ENCODE measurements at places on chromosomes 7 and 10.

DNA sequence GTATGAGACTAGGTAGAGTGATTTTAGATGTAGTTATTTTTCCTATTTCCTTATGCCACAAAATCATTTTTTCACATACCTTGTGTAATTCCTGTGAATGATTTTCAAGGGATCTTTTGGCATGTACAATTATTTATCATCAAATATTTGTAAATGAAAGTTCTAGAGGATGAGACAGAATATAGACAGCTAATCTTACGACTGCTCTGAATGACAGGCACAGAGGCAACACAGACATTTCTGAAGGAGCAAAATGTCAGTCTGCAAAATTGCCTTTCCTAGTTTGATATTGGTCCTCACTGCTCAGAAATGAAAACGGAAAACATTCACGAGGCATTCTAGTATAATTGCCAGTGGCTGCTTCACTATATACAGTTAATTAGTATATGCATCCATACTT, 810.6 kb upstream of the C7orf33 start:
- DNase-seq, result no peak

DNA sequence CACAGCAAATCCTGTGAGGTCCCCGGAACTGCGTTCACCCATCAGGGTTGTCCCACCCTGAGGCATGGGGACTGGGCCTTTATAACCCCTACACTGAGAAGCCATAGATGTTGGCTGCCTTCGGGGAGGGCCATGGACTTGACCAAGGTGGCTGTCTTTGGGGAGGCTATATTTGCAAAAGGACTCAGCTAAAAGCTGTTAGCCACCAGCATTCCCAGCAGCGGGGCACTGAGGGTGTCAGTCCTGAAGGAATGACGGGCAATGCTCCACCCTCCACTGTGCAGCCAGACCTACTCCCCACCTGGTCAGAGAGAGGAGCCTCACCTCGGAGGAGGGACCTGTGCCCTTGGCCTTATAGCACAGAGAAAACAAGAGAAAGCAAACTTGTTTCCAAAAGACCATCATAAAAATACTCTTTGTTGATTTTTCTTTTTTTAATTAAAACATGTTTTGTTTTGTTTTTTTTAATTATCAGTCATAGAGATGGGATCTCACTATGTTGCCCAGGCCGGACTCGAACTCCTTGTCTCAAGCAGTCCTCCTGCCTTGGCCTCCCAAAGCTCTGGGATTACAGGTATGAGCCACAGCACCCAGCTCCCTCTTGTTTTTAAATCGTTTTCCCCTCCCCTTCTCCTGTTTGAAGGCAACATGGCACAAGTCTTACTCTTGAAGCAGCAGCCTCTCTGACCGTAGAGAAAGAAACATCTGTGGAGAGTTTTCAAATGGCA, 26.7 kb upstream of the CUX1 start:
- DNase-seq, result no peak

DNA sequence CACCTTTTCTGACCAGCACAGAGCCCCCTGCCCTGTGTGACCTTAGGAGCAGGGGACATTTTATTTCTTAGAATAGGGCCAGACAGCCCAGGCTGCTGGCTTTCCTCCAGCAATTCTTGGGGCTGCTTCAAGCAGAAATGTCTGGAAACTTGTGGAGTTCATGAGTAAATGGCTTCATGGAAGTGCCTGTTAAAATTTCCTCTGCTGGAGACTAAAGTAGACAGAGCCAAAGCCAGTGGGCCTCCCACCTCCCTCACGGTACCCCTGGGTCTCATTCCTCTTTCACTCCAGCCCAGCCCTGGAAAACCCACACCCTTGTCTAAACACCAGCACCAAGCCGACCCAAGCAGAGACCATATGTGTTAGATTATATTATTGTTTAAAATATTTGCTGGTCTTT, 505.5 kb upstream of the ZMIZ1 start:
- DNase-seq, result no peak

- DNase-seq, result no peak
Observed at GRCh38 chr10:46298477-46299285, 11.9 kb downstream of the ANTXRL start.

DNA sequence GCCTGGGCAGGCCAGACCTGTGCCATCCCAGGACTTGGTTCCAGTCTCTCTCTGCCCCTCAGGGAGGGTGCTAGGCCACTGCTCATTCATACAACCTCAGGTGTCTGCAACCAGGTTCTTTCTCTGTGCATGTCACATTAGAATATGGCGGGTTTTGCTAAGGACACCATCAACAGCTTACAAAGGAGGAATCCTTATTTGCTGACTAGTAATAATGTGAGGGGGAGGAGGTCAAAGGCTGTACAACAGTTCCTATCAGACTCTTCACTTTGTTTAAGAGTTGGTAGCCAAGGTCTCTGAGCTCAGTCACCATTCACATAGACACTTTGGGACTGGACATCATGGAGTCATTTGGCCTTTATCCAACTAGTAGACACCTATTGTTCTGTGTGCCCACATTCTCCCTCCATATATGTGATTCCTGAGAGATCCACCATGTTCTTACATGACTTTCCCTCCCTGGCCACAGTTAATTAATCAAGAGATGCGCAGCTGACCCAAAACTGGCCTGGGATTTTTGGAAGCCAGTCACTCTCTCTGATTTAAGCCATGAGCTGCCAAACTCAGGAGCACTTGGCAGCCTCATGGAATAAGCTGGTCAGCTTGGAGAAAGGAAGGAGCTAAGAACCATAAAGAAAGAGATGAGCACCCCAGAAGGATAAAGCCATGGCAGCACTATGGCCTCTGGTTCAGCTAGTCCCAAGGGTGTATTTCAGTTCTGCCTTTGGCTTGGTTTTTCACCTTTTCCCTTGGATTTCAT, 51.2 kb downstream of the DPCD start:
- DNase-seq, result no peak

- DNase-seq, result peak; percentile 73
Observed at GRCh38 chr7:158704524-158705233, at the start of gene NCAPG2. Gene NCAPG2, minus strand, starts transcription at chr7:158704804. Its CDS starts 2,905 bp downstream, at chr7:158701899.

GRCh38 chr7:122289426-122289825, 15.1 kb downstream of the FEZF1 start:
- DNase-seq, result no peak

DNA sequence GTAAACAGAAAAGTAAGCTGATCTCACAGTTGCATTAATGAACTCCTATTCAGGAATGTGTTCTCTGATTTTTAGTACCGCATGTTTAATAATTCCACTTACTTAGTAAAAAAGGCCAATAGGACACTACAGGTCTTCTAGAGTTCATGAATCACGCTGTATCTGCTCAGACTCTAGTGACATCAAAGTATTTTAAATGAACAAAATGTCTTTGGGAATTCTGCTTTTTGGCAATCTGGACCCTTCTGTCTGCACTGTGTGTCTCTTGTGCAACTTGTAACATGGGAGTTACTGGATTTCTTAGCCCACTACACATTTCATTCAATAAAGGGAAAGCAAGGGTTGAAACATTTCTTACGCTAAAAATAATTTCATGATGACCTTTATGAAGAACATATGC, 50.2 kb downstream of the RABGEF1 start:
- no peak for DNase-seq

DNA sequence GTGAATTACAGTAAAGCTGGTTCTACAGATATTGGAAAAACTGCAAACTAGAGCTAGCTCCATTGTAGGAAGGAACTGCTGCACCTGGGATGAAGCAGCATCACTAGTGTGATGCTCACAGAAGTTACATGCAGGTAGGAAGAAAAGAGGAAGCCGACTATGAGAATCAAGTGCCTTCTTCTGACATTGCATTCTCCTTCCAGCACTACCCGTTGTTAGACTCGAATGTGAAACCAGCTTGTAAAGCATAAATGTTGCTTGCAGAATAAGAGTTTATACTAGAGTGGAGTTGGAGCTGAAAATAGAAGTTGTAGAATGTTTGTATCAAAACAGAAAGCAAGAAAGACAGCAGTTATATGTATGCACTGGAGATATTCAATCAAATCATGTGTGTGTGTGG, 49.9 kb downstream of the TRIM24 start:
- DNase-seq, result no peak

- DNase-seq, result no peak
Observed at GRCh38 chr10:88526501-88527105, 56.5 kb downstream of the RNLS start.

DNA sequence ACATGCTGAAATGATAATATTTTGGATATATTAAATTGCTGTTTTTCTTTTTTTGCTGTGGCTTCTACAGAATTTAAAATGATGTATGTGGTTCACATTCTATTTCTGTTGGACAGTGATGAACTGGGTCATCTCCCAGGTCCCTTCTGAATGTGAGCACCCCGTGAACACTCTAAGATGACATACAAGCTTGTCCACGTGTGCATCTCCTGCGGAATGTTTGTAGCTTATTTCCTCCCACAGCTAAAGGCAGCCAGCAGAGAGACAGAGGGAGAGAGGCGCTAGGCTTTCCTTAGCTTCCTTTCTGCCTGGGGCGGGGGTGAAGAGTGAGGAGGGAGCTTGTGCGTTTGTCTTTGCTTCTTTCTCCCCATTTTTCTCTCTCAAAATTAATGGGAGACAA, 219.1 kb downstream of the EMX2 start:
- no peak for DNase-seq

- DNase-seq, result no peak
Observed at GRCh38 chr7:25897261-25897782, 254.7 kb upstream of the NFE2L3 start.

DNA sequence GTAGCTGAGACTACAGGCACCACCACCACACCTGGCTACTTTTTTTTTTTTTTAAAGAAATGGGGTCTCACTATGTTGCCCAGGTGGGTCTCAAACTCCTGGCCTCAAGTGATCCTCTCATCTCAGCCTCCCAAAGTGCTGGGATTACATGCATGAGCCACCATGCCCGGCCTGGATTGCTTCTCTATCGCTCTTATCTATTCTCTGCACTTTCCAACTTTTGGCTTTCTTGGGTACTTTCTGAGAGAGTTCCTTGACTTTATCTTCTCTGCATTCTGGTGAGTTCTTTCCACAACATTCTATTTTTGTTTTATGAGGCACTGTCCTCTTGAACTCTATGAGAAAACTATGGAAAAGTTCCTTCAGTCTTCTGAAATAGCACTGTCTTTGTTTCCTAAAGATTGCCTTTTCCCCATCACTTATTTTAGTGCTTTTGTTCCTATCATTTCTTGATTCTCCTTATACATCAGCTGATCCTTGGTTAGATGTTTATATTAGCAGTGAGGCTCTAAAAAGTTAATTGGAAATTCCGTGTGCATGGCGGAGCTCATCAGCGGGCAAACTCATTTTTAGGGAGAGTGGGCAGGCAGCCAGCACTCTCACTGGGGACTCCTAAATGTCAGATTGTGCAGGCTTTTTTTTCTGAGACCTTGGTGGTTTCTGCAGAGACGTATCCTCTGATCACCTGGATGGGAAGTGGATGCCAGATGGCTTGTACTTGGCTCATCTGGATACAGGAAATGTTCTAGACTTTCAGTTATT, 43.9 kb downstream of the HIP1 start:
- DNase-seq, result no peak

DNA sequence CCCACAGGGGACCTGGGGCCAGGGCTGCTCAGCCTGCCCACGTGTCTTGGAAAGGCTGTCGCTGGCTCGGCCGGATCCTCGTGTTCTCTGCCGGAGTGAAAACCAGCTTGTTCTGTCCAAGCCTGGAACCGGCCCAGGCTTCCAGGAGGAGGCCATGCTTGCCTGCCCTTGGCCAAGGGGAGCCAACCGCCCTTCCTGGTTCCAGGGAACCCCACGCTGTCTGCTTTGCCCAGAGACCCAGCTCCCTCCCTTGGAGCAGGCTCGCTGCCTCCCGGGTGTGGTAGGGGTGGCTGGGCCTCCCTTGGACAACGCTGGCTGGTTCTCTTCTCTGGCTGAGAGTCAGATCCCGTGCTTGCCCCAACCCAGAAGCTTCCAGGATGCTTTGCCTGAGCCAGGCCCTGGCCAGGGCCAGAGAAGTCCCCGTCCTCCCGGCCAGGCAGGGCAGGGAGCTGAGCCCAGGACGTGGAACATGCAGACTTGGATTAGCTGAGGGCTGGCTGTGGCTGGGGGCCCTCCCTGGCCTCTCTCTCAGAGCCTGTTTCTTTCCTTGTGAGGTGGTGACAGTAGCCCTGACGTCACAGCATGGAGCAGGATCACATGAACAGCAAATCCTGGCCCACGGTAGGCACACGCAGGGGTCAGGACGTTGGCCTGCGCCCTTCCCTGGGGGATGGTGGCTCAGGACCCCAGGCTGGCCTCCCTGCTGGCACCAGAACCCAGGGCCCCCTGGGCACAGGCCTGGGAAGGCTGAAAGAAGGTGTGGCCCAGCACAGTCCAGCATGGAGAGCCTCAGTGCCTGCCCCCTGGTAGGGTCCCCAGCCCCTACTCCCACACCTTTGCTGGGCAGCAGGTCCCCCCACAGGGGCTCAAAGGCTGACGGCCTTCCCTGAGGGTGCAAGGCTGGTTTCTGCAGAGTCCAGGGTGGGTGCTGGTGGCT, 67.5 kb downstream of the PWWP2B start:
- no peak for DNase-seq

DNA sequence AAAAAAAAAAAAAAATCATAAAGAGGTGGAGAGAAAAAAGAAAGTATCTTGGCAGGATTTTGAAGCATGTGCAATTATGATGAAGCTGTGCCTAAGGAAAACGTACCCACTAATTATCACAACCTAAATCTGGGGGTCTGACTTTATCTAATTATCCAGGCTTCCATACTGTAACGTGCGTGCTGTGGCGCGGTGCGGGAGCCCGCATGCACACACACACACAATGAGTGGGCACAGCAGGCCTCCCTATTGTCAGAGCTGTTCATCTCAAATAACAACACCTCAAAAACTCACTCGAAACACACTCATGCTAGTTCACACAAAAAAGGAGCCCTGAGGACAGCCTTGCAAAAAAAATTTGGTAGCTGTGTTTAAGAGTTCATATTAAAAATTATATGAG, 31.9 kb downstream of the BEND7 start:
- DNase-seq, result no peak

- DNase-seq, result peak; percentile 20
Observed at GRCh38 chr10:45249978-45250693, 65.3 kb downstream of the OR13A1 start.

DNA sequence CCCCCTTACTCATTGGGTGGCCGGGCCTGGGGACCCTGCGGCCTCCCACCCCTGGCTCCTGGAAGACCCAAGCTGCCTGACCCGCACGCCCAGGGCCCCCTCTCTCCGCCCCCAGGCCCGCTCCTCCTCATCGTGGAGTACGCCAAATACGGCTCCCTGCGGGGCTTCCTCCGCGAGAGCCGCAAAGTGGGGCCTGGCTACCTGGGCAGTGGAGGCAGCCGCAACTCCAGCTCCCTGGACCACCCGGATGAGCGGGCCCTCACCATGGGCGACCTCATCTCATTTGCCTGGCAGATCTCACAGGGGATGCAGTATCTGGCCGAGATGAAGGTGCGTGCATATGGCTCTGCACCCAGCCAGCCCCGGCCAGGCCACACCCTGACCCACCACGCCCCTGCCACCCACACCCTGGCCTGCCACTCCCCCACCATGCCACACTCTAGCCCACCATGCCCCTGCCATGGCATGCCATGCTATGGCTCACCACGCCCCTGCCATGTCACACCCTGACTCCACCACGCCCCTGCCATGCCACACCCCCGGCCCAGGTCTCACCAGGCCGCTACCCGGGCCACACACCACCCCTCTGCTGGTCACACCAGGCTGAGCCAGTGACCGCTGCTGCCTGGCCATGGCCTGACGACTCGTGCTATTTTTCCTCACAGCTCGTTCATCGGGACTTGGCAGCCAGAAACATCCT, 18.7 kb upstream of the CSGALNACT2 start:
- no peak for DNase-seq

- no peak for DNase-seq
Observed at GRCh38 chr7:140214075-140214684, 37.4 kb upstream of the KDM7A start.

- DNase-seq, result no peak
Observed at GRCh38 chr10:111486346-111486745, 409.5 kb downstream of the ADRA2A start.

GRCh38 chr7:33109005-33109757, at the start of gene RP9:
Gene RP9, minus strand, starts transcription at chr7:33109404. Its CDS starts 32 bp downstream, at chr7:33109372.
- peak; percentile 75 for DNase-seq

GRCh38 chr7:47149208-47149839, 432.6 kb downstream of the TNS3 start:
- no peak for DNase-seq
